Thyroid gland (tissue), 4 donors: ENCODE measurements at places on chromosomes 3 and 15.

GRCh38 chr3:39101022-39101689 is 6.3 kb downstream of the GORASP1 start:
- peak; percentile 27 for DNase-seq

DNA sequence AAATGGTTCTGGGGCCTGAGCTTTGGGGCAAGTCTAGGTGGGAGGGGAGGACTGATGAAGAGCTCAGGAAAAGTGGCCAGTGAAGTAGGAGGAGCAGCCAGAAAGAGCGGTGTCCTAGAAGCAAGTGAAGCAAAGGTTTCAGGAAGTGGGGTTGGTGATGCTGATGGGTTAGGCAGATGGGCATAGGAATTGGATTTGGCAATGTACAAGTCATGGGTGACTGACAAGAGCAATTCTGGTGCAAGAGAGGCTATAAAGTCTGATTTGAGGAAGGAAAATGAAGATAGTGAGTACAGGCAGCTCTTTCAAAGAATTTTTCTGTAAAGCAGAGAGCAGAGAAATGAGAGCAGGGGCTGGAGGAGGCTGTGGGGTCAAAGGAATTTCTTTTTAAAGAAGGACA is 19.7 kb downstream of the ALPK3 start:
- DNase-seq, result no peak

DNA sequence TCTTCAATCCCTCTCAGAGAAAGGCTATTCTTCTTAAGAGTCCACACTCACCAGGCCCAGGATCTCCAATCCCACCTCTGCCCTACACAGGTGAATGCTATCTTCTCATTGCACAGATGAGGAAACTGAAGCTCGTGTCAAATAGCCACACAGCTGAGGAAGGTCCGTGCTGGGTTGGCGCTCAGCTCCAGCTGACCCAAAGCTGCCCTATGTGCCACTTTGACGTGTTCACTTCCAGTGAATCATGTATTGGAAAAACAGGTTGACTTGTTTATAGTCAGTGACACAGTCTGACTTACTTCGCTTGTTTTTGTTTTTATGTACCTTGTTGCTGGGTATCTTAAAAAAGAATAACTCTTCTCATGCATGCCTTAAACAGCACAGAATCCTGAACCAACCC is 32.4 kb upstream of the ALDH1A3 start:
- DNase-seq, result no peak

- DNase-seq, result no peak
Observed at GRCh38 chr3:60431599-60431958, 819.7 kb downstream of the FHIT start.

DNA sequence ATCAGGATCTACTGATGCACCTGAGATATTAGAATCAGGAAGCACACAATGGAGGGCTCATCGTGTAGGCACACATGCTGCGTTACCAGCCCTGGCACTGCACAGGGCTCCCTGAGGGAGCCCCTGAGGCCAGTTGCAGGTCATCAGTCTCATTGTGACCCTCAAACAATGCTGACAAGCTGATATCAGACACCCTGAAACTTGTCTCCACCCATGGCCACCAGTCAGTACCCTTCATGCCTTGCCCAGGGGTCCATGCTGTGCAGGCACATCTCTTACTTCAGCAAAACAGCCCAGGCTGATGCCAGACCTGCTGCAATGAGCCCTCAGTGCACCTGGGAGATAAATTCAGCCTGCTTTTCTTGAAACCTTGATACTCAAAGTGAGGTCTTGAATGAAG is 59.5 kb upstream of the SLC6A11 start:
- DNase-seq, result no peak

GRCh38 chr15:52252781-52253180 is 42.8 kb downstream of the MYO5C start:
- no peak for DNase-seq

GRCh38 chr15:24224161-24224560 is 451.4 kb upstream of the NPAP1 start:
- no peak for DNase-seq

- DNase-seq, result no peak
Observed at GRCh38 chr3:100059472-100059871, 54.8 kb downstream of the FILIP1L start.

DNA sequence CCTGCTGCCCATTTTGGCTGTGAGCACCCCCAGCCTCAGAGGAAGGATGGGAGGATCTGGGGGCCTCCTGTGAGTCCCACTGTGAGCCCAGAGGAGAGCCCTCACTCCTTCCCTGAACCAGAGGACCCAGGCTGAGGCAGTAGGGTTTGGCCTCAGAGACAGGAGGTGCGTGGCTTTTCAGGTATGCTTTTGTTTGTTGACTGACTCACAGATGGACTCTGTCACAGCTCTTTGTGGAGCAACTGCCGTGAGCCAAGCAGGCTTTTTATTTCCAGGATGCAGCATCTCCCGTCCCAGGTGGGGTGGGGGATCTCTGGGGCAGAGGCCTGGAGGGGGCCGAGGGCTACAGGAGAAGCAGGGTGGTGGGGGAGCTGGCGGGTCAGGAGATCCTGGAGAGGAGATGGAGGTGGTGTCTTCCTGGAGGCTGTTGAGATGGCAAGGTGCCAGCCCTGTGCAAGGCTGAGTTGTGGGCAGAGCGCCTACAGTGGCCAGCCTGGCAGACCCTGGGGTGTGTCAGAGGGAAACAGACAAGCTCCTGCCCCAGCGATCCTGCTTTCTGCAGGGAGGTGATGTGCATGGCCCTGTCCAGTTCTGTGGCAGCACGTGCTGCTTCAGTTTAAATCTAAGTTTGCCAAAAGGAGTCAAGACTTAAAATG is 24.0 kb downstream of the PLXNA1 start:
- no peak for DNase-seq

DNA sequence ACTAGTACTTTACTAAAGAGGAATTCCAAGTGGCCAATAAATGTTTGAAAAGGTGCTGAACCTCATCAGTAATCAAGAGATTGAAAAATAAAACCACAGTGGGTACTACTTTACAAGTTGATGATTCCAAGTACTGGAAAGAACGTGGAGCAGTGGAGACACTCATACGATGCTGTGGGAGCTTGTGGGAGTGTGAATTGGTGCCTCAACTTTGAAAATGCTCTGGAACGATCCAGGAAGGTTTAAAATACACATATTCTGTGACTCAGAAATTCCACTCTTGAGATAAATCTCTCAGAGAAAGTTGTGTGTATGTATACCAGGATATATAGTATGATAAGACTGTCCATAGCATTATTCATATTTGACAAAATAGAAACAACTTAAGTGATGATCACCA is 9.3 kb downstream of the LRCH3 start:
- no peak for DNase-seq

- DNase-seq, result peak; percentile 51
Observed at GRCh38 chr3:38649500-38650247, at the start of gene SCN5A. SCN5A (minus strand) TSS chr3:38649687; CDS start chr3:38633307, 16,380 bp downstream.

- no peak for DNase-seq
Observed at GRCh38 chr3:38645601-38646000, 3.9 kb downstream of the SCN5A start.

DNA sequence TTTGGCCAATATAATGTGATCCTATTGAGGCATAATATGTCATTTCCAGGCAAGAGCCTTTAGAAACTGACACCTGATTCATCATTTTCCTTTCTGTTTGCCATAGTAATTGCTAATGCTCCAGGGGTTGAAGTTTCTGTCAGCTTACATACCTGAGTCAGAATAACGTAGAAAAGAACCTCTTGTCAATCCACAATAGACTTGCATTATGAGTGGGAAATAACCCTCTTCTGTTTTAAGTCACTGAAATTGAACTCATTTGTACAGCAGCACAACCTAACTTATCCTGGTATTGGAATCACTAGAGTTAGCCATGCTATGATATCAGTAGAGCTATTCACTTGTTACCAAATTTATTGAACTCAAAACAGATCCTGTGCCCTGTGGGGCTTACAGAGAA is 101.7 kb upstream of the TP63 start:
- DNase-seq, result no peak

GRCh38 chr3:88963003-88963402 is 144.4 kb upstream of the EPHA3 start:
- no peak for DNase-seq

DNA sequence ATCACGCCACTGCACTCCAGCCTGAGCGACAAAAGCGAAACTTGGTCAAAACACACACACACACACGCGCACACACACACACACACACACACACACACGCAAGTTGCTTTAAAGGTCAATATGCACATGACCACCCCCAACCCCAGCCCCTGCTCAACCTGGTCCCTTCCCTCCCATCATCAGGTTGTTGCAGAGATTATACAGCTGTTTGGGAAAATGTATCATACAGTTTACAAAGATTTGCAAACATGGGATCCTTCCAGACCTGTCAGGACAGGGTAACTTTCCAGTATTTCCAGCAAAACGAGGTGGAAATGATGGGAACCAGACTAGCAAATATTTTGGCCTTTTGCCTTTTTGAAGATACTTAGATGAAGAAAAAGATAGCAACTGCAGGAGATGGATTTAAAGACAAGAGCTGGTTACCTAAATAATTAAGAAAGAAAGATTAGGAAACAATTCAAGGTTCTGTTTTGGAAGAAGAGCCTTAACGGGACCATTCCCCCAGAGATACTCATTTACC is 80.2 kb downstream of the TNIK start:
- no peak for DNase-seq

DNA sequence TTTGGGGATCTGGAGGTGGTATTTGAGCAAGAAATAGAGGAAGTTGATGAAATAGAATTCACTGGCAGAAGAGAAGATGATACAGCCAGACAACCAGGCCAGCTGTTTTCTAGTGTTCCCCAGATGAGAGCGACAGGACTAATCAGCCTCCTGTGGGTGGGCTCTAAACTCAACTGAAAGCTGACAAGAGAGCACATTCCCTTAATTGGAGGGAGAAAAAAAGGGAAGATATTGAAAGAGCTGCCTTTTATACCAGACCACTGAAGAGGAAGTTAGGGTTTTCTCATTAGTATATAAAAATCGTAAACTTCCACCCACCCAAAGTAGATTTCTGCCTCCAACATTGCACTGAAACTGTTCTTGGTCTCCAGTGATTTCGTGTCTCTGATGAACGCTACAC is 6.5 kb upstream of the TM4SF19 start:
- no peak for DNase-seq

DNA sequence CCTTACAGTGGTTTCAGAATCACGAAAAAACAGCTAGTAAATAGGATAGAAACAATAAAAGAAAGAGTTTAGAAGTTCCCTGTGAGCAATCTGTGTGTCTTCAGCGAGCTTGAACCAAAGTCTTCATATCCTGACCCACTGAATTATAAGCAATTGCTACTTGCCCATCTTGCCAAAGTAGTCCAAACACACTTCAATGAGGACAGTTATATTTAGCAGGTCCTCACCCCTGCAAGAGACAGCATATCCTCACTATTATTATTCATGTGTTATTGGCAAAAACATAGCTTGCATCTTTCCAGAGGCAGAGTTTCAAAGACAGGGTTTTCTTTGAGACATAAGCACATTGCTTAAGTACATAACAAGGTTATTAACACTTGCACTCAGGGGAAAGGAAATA is 77.8 kb downstream of the FEZF2 start:
- DNase-seq, result no peak

DNA sequence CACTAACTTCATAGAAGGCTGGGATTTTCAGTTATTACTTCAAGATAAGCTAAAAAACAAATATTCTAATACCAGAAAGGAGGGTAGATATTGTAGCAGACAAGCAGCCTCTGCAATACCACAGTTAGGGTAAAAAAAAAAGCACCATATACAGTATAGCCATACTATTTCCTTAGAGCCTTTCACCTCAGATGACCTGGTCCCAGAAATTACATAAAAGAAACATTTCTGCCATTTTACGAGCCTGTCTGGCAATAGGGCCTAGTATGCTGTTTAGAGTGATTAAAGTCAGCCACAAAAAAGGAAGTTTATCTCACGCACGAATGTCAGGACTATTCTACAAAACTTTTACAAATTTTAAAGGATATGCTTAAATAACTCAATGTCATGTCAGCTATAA is 1016.6 kb downstream of the PLOD2 start:
- no peak for DNase-seq

DNA sequence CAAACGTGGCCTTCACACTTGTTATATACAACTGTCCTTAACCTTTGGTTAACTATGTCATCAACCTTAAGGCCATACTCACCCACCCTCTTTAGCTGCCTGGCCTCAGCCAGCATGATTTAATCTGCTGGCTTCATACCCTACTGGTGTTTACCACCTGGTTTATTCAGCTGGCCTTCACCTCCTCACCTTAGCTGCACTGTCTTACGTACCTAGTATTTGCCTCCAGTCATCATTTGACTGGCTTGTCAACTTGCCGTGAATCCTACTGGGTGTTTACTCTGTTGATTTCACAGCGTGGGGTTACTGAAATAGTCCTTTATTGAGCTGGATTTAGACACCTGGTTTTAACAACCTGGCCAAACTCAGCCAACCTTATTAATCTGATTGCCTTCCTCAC is 102.8 kb downstream of the IL12A start:
- no peak for DNase-seq

- no peak for DNase-seq
Observed at GRCh38 chr15:33545866-33546265, 235.1 kb downstream of the RYR3 start.

GRCh38 chr15:41906608-41907007 is 12.8 kb upstream of the SPTBN5 start:
- no peak for DNase-seq

DNA sequence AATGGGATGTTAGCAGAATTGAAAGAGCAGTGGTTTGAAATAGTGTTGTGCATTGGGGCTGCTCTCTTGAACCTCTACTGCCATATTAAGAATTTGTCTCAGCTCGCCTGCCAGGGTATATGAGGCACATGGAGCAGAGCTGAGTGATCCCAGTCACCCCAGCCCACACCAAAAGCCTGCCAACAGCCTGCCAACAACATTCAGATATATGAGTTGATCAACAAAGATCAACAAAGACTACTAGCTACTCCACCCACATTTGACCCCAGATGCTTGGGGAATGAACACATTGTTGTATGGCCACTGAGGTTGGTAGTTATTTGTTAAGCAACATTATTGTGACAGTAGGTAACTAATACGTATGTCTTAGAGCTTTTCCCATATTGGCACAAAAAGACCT is 570.9 kb upstream of the IL12A start:
- DNase-seq, result no peak

- peak; percentile 66 for DNase-seq
Observed at GRCh38 chr3:50550079-50550736, 17.3 kb downstream of the C3orf18 start.

DNA sequence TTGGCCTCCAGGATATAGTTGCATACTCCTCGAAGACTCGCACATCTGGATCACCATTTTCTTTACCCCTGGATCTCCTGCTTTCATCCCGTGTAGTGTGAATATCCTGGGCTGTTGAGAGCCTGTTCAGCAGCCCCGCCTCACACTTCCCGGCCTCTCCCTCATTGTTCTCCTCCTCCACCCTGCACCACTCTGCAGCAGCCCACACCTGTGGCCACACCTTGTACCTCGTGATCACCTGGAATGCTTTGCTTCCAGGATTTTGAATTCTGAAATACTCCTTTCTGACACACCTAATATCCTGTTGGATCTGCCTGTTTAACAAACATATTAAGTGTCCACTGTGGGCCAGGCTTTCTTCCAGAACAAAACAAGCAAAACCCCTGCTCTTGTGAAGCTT is 14.4 kb downstream of the ABHD17C start:
- DNase-seq, result peak; percentile 60

GRCh38 chr3:52892625-52893311 is 4.6 kb downstream of the STIMATE start:
- no peak for DNase-seq
